ENCODE measurements at places on chromosomes 12 and 14. TPM values are rescaled to one million over a fixed set of nuclear protein-coding genes. Genes with fewer than 3 reads are reported as not detected.

The ENDOU gene
- total RNA-seq = not detected

DNA sequence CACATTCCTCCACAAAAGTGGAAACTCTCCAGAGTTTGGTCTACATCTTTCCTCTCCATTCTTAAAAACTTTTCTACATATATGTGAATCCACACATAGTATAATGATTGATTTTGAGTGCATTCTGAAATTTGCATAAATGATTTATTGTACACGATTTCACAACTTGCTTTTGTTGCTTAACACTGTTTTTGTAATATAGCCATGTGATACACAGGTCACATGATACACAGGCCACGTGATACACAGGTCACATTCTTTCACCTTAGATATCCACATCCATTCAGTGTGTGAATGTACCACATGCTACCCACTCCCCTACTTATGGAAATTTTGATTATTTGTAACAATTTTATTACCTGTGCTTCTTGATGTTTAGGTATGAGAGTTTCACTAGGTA, 319.1 kb downstream of the ZFP36L1 start:
- no peak overlapping the region for H3K4me3 ChIP-seq
- DNase-seq = no peak
- H3K36me3 ChIP-seq = no peaks in the 10 kb centered on the region
- H3K4me1 ChIP-seq = peaks cover 12% of the 10 kb centered on the region
- no peak overlapping the region for H3K27ac ChIP-seq

DNA sequence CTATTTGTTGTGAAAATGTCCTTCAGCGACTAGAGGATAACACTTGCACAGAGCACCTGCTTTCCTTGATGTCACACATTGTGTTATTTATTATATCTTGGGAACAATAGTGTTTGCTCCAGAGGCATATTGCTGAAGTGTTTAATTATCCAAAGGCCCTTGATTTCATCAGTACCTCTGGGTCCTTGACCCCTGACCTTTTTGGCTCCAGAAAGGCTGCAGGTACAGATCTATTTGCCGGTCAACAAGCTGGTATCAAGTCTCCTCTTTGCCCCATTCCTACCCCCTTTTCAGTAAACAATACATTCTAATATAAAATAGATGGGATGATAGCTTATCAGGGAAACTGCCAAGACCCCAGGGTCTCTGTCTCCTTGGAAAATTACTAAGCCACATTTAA, 206.8 kb downstream of the DACT1 start:
- no peaks in the 10 kb centered on the region for H3K27me3 ChIP-seq
- no peak for DNase-seq
- H3K36me3 ChIP-seq = no peaks in the 10 kb centered on the region
- peaks cover 24% of the 10 kb centered on the region for H3K4me1 ChIP-seq
- H3K4me3 ChIP-seq = no peak overlapping the region
- H3K27ac ChIP-seq = no peak overlapping the region

The PLXNC1 gene
- total RNA-seq = 70.0 TPM

DNA sequence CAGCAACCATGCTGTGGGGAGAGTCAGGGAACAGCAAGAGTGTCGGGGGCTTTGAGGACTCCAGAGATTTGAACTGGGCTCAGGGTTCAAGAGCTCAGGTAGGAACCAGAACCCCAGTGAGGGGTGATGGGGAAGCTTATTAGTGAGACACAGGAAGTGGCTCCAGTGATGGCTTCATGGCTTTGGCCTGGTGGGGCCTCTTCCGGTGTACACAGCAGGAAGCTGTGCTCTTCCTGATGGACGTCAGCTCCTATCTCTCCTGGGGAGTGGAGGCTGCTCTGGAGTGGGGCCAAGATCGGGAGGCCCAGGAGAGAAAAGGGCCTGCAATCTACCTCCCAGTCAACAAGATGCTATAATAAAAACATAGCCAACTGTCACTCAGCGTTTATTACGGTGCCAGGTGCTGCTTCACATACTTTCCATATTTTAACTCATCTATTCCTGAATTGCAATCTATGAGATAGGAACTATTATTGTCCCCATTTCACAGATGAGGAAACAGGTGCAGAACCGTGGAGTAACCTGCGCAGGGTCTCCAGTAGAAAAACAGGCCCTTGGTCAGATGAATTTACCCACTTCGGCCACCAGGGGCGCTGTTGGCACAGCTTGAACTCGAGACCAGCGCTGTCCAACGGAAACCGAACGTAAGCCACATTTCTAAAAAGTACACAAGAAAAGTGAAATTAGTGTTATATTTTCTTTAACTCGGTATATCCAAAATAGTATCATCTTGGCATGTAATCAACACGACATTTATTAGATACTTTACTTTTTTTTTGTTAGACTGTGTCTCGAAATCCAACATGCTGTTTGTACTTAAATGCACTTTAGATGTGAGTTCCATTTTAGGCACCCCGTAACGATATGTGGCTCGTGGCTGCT, 63.6 kb upstream of the DLK1 start:
- peak; percentile 77 for DNase-seq
- no peak overlapping the region for H3K27ac ChIP-seq
- no peak overlapping the region for H3K4me3 ChIP-seq
- H3K27me3 ChIP-seq = no peaks in the 10 kb centered on the region

GRCh38 chr12:85329913-85330312, 49.9 kb downstream of the ALX1 start:
- no peaks in the 10 kb centered on the region for H3K4me1 ChIP-seq
- H3K36me3 ChIP-seq = no peaks in the 10 kb centered on the region
- H3K4me3 ChIP-seq = no peak overlapping the region
- no peak overlapping the region for H3K27ac ChIP-seq
- DNase-seq = no peak

The L3HYPDH gene
- total RNA-seq = 32.8 TPM

- H3K4me1 ChIP-seq = no peaks in the 10 kb centered on the region
- DNase-seq = no peak
- no peak overlapping the region for H3K4me3 ChIP-seq
- H3K36me3 ChIP-seq = peaks cover 51% of the 10 kb centered on the region
Measured at GRCh38 chr12:121423682-121424623, 24.0 kb downstream of the RNF34 start.

Measured in lung (tissue), 17 donors.